Activated CD8-positive, alpha-beta T cell treated with anti-CD3 and anti-CD28 coated beads, Interleukin-2, amount 10 ng/mL, durations not matched to agents 7 days and 5 days (primary cell): ENCODE measurements at places on chromosomes 5 and 9.
A peak's percentile ranks its signal among the peaks of the same experiment; 100 is the strongest.

GRCh38 chr9:90821697-90822096 is 20.1 kb downstream of the SYK start:
- no peak for DNase-seq

DNA sequence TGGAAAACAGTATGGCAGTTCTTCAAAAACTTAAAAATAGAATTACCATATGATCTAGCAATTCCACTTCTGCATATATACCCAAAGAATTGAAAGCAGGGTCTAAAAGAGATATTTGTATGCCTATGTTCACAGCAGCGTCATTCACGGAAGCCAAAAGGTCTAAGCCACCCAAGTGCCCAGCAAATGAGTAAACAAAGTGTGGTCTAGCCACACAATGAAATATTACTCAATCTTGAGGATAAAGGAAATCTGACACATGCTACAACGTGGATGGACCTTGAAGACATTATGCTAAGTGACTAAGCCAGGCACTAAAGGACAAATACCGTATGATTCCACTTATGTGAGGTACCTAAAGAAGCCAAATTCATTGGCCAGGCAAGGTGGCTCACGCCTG is 11.1 kb upstream of the MED27 start:
- DNase-seq = no peak

DNA sequence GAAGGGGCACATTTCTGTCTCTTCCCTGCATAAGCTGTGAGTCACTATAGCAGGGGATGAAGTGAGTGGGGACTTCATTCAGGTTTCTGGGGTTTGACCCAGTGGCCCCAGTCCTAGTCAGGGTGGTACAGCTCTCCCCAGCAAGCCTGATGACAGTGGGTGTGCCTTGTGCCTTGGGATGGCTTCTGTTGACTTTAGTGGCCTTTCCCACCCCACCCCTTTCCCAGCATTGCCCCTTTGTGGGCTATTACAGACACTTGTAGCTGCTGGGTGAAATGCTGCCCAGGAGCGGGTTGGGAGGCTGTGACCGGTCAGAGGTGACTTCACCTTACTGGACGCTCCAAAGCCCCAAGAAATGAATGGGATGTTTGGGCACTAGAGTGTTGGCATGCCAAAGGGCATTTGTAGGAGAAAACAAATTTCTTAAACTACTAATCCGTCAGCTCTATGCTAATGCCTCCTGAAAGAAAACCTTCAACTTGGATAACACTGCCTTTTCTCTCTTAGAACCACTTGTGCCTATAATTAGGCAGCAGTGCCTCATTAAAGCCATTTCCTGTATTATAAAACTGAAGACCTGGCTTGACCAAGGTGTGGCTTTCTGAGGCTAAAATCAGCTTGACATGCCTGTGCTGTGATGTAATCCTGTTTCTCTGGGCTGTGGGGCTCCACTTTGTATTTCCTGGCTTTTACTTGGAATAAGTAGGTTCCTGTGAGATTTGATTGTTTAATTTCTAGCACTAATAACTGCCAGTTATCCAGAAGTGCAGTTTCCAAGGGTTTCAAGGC is 119.0 kb upstream of the SLC25A48 start:
- no peak for DNase-seq

GRCh38 chr5:59833448-59833847 is 60.1 kb downstream of the PDE4D start:
- DNase-seq = no peak

DNA sequence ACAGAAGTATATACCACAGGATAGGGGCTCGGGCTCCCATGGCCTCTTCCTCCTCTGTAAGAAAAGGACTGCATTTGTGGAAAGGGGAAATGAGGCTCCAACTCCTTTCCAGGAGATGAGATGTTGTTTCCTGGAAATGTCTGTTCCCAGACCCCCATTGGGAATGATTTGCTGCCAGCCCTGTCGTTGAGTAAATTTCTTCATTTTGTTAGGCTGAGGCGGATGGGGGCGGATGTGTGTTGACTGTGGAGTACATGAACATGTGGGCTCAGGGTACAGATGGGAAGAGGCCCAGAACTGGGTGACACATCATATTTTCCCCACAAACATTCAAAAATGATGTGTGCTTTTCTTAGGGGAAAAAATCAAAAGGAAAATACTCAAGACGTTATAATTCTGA is 28.8 kb upstream of the TNFAIP8 start:
- no peak for DNase-seq

- no peak for DNase-seq
Observed at GRCh38 chr5:107474716-107475489, 195.8 kb downstream of the EFNA5 start.

DNA sequence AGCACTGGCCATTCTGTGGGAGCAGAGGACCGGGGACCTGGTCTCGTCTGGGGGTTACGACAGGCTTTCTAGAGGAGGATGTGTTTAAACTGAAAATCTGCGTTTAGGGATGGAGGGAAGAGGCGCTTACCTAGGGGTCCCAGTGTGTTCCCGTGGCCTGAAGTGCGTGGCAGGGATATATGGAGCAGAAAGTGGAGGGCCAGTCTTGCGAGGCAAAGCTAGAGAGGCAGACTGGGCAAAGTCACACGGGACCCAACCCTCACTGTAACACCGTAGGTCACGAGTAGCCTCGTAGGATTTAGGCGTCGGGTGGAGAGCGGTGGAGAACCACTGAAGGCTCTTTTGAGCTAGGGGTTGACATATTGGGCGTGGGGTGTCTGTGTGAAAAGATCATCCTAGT is 32.8 kb upstream of the POMT1 start:
- no peak for DNase-seq

DNA sequence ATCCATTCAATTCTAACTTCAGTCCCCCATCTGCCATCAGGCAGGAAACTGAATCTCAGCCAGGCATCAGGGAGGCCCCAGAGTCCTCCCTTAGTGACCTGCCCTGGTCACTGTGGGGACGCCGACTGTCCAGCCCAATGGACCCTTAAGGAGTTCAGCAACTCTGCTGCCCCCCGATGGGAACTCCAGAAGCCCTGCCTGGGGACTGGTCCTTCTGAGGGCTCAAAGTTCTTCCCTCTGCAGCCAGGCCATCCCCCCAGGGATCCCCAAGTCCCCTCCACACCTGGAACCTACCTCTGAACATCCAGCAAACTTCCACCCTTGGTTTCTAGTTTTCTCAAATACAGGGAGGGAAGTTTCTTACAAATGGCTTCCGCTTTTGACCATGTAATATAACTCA is 76.8 kb downstream of the UBE2QL1 start:
- DNase-seq = no peak

DNA sequence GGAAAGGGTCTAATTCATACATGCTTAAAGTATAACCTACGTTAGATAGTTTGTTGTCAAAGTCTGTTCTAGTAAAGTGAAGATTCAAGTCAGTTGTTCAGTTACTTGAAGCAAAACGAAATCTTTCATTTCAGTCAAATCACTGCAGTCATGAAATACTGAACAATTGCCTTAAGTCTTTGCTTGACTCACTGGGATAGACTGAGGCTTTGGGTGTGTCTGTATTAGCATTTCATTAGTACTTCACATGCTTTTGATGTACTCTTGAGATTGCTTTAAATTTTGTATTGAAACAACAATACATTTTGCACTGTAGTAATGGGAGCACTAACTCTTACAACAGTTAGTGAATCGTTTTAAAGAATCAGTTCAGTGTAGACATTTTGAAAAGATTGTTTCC is 4.0 kb upstream of the CMYA5 start:
- no peak for DNase-seq

- DNase-seq = no peak
Observed at GRCh38 chr5:63032343-63032742, 453.7 kb downstream of the LRRC70 start.

DNA sequence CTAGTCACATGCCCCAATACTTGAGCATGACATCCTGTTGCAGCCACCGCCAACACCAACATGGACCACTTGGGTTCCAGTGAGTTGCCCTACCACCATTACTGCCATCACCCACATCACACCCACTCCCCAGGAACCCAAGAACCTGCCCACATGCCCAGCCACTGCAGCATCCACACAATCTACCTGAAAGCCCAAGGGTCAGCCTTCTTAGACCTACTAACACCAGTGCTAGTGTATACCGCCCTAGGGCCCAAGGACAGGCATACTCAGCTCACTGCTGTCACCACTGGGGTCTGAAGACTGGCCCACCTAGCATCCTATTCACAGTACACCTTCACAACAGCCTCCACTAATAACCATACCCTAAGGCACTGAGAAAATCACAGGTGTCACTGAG is 82.0 kb downstream of the SYK start:
- no peak for DNase-seq

DNA sequence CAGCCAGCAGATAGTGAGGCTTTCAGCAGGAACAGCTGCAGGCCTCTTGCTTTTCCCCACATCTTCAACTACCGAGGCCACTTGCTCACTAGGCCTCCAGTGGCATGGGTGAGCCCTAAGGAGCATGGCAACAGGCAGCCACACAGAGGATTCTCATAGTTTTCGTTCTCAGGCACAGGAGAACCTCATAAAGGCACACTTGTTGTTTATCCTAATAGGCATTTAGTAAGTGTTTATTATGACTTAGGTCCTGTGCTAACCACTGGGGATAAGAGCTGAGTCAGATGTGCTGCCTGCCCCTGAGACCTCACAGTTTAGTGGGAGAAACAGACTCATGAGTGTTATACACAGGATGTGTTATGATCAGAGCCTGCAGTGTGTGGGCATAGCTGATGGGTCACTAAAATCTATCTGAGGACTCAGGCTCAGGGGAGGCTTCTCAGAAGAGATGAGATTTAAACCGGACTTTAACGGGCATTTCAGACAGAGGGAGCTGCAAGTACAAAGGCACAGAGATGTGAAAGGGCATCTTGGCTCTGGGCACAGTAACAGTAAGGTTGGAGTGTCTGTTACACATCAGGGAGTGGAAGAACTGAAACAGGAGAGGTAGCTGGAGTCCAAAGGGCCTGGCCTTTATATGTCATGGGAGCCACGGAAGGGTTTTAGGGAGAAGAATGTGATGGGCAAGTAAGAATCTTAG is 21.0 kb upstream of the HEMGN start:
- no peak for DNase-seq

GRCh38 chr9:107819772-107820565 is 330.4 kb upstream of the KLF4 start:
- no peak for DNase-seq

DNA sequence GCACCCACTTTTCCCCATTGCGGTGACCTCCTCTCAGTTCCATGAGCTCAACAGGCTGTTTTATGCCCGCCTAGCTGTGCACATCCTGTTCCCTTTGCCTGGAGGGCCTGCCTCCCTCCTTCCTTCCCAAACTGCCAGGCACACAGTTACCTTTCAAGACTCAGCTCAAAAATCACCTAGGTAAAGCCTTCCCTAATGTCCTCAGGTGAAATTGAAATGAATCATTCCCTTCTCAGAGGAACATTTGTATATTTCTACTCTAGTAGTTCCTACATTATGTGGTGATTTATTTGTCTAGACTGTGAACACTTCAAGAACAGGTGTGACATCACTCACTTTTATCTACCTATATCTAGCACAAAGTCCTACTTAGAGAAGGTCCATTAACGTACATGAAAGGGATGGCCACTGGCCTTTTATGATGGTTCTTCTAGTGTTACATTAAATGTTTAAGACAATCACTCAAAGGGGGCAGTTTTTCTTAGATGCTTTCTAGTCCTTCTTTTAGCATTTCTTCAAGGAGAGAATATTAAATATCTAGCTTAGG is 103.5 kb upstream of the EQTN start:
- no peak for DNase-seq

- DNase-seq = no peak
Observed at GRCh38 chr9:109721001-109721400, 59.0 kb upstream of the PALM2AKAP2 start.

DNA sequence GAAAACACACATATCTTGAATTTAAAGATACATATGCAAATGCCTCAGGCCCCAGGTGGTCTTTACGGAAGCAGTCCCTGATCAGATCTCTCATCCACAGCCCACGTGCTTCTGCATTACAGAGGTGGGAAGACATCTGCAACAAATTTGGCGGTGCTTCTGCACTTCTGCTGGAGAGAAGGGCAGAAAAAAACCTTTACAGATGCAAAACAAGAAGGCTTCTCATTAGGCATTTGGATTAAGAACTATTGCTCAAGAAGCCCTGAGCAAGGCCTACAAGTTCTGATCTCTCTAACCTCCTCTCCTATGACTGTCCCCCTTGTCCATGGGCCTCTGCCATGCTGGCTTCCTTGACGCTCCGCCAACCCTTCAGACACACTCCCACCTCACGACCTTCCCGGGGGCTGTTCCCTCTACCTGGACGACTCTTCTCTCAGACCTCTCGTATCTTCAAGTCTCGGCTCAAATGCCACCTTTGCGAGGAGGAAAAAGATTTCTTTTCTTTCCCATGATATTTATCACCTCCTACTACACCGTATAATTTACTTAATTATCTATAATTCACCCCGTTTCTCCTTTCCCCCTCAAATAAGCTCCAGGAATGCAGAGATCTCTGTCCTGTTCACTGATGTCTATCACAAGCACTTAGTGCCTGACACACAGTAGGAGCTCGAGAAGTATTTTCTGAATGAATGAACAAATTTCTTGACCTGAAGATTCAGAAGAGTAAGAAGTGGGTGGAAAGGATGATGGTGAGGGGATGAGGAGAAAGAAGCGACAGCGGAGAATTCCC is 1.1 kb downstream of the MTMR12 start:
- no peak for DNase-seq

GRCh38 chr5:73387601-73388305 is 60.8 kb downstream of the FOXD1 start:
- peak; percentile 80 for DNase-seq

- no peak for DNase-seq
Observed at GRCh38 chr5:169421677-169422076, 120.7 kb upstream of the SLIT3 start.

DNA sequence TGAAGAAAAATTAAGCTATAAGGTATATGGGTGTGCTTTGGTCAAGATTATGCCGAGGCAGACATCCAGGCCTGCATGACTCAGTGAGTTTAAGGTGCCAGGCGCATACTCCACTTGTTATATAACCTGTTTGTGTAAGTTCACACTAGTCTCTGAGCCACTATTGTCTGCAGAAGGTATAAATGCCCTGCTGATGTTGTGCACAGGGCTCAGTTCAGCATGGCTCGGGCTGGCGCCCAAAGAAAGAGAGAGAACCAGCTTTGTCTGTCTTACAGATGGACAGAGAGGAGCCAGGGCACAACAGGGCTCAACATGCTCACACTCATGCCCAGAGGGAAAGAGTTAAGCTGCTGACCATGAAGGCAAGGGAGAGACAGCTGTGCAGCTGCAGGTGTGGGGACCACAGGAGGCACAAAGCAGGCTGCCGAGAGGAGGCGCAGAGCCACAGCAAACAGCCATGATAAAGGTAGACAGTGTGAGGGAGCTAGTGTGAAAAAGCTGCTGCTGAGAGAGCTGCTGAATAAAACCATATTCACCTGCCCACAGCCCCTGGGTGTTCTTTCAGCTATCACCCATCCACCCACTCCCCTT is 1587.6 kb upstream of the C9orf72 start:
- no peak for DNase-seq

- DNase-seq = no peak
Observed at GRCh38 chr5:20105915-20106314, 117.9 kb upstream of the CDH18 start.
